ENCODE measurements at places on chromosomes 5 and 9.

DNA sequence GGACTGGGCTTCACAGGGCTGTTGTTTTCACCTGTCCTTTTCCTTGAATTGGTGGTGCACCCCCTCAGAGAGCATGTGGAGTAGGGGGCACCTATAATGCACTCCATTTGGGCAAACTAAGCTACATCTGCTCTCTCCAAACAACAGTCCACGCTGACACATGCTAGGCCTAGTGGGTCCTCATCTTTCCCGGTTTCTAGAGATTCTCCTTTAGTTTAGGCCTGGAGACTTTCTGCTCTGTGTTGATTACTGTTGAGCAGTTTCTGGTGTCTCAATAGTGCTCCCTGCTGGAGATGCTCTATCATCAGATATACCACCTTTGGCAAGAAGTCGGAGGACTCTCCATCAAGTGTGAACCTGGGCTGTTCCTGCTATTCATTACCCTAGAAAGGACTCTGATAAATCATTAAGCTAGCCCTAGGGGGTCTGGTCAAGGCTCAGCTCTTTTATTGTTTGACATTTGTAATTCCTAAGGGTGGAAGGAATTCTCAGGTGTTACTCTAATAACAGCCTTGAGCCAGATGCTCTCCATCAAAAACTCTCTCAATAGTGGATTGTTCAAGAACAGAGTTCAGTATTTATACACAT lies 64.0 kb upstream of the FYB1 start:
- peak; percentile 38 for DNase-seq

DNA sequence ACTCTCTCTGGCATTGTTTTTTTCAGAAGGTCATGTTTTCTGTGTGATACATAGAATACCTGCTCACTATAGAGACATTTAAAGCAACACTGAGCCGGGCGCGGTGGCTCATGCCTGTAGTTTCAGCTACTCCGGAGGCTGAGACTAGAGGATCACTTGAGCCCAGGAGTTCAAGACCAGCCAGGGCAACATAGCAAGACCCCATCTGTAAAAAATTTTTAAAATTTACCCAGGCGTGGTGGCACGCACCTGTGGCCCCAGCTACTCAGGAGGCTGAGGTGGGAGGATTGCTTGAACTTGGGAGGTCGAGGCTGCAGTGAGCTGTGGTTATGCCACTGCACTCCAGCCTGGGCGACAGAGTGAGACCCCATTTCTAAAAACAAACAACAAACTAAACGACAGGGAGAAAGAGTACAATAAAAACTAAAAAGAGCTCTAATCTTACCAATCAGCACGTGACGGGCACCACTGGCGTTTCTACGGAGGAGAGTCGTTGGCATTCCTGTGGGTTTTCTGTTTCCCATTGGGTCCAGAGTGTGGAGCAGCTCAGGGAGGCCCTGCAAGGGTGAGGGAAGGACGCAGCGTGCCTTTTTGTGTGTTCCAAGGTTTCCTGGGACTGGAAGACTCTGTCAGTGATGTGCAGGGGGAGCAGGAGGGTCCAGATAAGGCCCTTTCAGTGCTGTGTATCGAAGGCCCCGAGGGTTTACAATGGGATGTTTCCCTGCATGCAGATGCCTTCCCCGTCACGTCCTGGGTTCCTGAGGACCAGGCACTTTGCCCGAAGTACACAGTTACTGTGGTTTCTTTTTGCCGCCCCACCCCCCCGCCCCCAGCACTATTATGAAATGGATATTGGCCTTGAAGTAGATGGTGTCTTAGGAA lies 7.2 kb upstream of the RNU6ATAC start:
- no peak for DNase-seq

DNA sequence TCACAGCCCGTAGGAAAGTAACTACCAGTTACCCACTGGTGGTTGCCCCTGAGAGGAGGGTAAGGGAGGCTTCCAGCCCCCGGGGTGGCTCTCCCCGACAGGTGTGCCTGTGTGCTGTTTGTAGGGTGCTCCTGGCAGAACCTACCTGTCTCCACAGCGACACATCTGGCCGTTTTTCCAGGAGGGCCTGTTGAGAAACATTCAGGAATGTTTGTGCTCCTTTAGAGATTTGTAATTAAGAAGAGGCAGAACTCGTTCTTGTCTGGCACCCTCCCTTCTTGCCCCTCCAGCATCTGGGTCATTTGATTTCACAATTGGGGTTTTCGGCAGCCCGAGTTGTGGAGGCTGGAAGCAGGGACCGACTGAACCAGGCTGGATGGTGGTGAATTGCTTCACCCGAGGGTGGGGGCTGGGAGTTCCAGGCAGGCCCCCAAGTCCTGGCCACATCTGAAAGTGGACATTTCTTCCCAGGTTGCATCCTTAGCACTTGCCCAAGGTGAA lies 74.2 kb downstream of the WWC1 start:
- no peak for DNase-seq

DNA sequence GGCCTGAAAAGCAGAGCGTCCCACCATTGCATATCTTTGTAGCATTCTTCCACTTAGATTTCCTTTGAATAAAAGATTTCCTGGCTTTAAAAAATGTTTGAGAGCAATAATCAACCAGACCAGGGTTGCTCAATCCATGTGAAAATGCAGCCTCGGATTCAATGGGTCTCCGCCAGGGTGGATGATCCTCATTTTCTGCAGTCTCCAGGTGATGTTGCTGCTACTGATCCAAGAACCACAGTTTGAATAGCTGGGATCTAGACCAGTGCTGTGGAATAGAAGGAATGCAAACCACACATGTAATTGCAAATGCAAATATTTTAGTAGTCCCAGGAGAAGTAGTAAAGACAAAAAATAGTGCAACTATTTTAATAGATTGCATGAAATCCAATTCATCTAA lies 317.6 kb downstream of the IRX1 start:
- no peak for DNase-seq

DNA sequence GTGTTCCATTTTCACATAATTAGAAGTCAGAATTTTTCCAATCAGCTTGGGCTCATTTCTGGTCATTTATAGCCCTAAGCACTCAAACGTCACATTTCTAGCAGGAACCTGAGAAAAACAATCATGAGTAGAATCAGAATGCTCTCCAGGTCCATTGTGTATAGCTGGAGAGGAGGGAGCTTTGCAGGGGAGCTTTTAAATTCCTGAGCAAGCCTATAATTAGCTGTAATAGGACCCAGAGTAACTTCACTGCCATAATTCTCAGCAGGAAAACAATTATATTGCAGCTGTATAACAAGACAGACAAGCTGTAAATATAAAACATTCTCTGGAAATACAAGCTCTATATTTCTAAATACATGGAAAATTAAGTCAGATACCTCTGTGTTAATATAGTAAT lies 637.6 kb upstream of the SGCD start:
- no peak for DNase-seq

GRCh38 chr5:169178274-169178673 lies 122.7 kb downstream of the SLIT3 start:
- no peak for DNase-seq

- DNase-seq: no peak
Observed at GRCh38 chr9:27791311-27791710, 218.0 kb upstream of the C9orf72 start.

GRCh38 chr9:133986061-133986460 lies 6.1 kb downstream of the VAV2 start:
- DNase-seq: no peak

Measured in memory B cell (primary cell).